ENCODE measurements at places on chromosomes 2 and 18.

- no peak for DNase-seq
Observed at GRCh38 chr2:179036353-179036905, 13.5 kb downstream of the CCDC141 start.

DNA sequence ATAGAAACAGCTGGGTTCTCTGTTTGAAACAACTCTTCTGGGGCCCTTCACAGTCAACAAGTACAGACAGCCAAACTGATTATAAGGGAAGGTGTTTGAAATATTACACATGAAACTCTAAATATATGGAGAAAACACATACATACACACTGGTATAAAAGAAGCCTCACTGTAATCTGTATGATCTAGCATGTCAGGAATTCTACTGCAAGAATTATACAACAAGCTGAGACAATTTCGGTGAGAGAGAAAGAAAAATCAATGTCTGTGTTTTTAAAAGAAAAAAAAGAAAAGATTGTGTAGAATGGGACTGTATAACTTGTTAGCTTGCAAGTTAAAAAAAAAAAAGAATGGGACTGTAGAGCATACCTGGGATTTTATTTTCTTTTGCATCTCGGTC, 26.3 kb downstream of the IRS1 start:
- DNase-seq: no peak

DNA sequence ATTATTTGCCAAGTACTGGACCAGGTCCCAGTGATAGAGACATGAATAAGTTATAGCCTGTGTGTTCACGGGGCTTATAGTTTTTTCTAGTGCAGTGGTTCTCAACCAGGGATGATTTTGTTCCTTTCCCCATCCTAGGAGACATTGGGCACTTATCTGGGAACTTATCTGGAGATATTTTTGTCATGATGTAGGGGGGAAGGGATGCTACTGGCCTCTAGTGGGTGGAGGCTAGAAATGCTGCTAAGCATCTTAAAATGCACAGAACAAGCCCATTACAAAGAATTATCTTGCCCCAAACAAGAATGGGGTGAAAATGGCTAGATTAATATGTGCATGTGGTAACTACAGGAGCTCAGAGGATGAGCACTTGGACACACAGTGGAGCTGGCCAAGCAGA, 75.2 kb downstream of the KLHL29 start:
- no peak for DNase-seq

DNA sequence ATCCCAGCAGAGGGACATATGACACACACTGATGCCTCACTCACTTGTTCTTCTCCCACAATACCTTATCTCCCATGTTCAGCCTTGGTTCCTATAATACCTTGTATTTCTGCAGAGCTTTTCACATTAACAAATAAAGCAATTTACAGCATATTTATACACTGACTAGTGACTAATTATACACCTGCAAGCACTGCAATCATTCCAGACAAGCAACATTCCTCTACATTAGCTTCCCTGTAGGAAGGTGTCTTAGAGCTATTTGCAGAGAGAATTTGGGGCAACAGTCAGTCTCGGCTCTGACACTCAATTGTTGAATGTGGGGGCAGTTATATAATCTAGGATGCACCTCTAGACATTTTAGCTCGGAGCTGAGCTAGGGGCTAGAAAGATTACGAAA, 9.5 kb upstream of the INSIG2 start:
- DNase-seq: no peak

DNA sequence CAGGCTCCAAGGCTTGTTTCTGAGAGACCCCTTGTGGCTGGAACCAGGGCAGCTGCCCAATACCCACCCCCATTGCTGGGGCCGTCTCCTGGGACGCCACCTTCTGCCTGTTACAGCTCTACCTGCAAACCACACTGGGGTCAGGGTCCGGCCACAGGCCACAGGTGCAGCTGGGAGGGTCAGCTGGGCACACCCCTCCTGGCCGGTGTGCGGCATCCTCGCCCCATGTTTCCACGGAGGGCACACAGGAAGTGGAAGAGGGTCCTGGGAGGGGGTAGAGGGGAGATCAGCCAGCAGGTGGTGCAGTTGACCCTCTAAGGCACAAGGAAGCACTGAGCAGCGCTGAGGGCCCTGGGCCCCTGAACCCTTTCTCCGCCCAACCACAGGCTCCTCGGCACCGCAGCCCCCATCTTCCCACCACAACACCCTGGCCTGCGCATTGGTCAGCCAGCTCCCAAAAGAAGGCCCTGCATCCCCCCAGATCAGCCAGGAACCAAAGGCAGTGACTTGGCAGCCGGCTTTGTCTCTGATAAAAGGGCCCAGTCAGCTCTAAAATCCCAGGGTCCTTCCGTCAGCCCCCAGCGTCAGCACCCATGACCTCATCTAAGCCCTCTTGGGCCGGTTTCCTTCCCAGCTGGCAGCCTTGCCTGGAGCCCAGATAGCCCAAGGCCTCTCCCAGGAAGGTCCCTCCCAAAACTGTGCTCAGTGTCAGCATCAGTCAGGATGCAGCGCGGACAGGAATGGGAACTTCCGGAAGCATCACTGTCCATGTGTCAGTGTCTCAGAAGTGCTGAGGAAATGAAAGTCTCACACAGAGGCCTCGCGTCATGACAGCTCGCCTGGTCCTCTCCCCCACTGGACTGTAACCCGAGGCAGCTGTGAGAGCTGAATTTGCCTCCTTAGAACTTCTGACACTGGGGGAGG, 1.7 kb downstream of the ERFE start:
- DNase-seq: peak; percentile 33

DNA sequence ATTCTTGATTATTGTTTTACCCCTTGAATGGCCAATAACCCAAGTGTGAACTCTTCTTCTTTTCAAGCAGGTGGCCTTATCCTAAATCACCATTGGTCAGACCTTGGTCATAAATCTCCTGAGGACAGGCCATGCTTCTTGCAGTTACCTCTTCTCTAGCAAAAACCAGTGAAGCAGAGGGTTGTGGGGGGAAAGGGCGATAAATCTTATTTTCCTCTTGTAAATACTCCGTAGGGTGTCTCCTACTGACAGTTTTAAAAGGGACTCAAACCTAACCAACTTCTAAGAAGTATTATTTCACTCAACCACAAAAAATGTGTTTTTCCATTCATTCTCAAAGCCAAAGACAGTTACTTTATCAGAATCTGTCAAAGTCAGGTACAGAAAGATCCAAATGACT, 168.1 kb upstream of the RMP24 start:
- DNase-seq: no peak

DNA sequence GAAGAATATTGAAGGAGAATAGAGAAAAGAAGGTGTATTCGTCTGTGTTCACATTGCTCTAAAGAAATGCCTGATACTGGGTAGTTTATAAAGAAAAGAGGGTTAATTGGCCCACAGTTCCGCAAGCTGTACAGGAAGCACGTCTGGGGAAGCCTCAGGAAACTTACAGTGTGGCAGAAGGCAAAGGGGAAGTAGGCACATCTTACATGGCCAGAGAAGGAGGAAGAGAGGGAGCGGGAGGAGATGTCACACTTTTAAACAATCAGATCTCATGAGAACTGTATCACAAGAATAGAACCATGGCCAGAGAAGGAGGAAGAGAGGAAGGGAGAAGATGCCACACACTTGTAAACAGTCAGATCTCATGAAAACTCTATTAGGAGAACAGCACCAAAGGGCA, 159.6 kb upstream of the TPO start:
- no peak for DNase-seq

- no peak for DNase-seq
Observed at GRCh38 chr2:127951026-127951425, 65.3 kb upstream of the AMMECR1L start.

- DNase-seq: no peak
Observed at GRCh38 chr2:112784199-112785189, at the start of gene IL1A. Gene IL1A (minus strand): TSS chr2:112784493. CDS start chr2:112783770, 723 bp downstream.

DNA sequence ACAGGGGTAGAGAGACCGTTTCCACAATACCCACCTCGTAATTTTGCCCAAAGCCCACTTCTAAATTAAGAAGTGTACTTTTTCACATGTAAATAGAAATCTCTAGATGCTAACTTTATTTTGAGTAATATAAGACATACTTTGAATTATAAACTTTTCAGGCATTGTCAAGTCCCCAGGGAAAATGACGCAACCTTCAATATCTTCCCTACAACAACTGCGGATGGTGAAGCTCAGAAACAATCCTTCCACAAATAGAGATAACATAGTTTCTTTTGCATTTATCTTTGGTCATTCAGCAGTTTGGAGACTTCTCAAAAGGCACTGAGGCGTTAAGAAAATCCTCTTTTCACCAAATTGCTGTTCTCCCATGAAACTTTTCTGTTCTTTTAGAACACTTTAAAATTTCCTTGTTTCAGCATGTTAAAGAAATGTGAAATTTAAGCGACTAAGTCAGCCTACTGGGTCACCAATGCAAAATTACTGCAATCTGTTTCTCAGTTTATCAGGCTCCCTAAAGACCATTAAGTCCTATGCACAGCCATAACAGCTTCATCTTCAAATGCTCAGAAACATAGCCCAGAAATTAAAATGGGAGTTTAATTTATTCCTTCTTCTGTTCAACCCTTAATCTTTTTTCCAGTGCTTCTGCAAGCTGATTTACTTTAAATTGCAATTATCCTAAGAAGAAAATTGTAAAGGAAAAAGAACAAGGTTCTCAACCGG, 118.3 kb upstream of the DNAJC10 start:
- no peak for DNase-seq

- DNase-seq: no peak
Observed at GRCh38 chr2:233455006-233455405, 100.7 kb downstream of the DGKD start.

DNA sequence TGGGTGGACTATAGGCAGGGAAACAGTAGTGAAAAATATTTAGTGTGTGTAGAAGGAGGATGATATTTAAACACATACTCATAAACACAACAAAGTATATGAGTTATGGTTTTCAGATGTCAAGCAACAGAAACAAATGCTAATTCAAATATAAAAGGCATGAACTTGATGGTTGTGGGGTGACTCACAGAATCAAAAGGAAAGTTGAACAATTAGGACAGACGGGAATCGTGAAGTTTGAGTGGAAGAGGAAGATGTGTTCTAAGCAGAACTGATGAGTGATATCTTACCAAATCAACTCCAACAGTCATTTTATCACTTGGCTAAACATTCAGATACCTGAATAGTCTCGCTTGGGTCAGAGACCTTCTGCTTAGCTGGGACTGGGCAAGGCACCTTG, 53.6 kb upstream of the ITGA6 start:
- no peak for DNase-seq

DNA sequence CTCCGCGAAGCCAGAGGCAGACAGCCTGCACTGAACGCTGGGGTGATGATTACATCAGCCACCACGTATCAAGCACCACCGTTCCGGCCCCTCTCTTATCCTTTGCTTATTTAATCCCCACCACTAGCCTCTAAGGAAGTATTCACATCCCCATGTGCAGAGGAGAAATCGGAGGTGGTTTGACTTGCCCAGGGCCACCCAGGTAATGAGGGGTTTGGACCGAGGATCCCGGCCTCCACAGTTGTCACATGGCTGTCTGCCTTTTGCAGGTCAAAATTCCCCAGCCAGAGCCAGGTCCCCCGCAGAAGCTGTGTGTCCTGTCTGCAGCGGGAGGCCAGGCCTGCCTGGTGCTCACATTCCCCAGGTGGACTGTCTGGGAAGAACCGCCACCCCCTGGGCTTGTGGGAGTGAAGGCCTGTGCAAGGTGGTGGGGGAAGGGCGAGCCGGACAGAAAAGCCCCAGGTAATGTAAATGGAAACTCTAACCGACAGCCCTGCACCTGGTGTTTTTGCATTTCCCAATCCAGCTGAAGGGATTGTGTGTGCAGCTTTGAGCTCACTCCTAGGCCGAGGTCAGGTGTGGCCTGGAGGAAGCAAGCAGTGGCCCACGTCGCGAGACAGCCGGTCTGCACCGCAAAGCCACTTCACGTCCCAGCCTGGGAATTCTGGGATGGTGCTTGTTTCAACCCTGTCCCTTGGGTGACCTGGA, 108.5 kb upstream of the ID2 start:
- DNase-seq: no peak

DNA sequence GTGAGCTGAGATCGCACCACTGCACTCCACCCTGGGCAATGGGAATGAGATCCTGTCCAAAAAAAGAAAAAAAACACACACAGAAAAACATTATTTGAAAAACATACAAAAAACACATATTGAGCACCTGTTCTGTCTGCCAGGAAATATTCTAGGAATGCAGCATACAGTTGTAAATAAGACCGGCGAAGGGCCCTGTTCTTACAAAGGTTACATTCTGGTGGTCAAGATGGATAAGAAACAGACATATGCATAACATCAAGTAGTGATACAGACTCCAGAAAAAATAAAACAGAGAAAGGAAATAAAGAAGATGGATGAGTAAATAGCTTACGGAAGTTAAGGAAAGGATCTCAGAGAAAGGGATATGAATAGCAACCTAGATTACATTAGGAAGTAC, 159.8 kb downstream of the GALNT3 start:
- no peak for DNase-seq

DNA sequence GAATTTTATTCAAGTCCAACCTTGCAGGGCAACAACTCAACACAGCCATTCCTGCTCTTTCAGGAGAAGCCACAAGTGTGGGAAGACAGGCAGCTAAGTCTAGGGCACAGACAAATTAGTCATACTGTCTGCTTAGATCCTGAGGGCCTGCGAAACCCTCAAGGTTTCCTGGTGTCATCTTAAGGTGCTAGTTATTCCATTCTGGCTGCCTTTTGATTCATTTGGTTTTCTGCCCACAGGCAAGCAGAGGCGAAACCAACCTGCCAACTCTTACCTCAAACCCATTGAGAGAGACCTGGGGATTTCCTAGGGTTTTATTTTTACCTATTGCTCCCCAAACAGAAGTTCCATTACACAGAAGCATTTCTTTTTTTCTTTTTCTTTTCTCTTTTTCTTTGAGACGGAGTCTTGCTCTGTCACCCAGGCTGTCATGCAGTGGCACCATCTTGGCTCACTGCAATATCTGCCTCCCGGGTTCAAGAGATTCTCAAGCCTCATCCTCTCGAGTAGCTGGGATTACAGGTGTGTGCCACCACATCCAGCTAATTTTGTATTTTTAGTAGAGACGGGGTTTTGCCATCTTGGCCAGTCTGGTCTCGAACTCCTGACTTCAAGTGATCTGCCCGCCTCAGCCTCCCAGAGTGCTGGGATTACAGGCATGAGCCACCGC, 23.7 kb upstream of the SCYGR1 start:
- DNase-seq: peak; percentile 65

DNA sequence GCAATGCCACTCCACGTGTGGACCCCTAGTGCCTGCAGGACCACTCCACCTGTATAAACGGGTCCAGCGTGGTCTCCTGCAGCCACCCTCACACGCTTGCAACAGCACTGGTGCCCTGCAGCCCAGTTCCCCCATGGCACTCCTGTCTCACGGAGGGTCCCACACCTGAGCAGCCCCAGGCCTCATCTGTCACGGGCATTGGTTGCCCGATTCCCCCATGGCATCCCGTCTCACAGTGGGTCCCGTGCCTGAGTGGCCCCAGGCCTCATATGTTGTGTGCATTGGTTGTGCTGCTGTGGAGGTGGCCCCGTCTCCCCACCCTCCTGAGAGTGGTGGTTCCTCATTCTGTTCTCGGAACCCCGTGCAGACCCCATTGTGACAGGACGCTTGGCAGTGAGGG, 43.4 kb downstream of the CTDP1 start:
- no peak for DNase-seq

GRCh38 chr2:233400961-233401360, 46.7 kb downstream of the DGKD start:
- no peak for DNase-seq

- DNase-seq: no peak
Observed at GRCh38 chr2:60445684-60446179, 107.7 kb downstream of the BCL11A start.
